ENCODE measurements at places on chromosomes 7 and 10.

DNA sequence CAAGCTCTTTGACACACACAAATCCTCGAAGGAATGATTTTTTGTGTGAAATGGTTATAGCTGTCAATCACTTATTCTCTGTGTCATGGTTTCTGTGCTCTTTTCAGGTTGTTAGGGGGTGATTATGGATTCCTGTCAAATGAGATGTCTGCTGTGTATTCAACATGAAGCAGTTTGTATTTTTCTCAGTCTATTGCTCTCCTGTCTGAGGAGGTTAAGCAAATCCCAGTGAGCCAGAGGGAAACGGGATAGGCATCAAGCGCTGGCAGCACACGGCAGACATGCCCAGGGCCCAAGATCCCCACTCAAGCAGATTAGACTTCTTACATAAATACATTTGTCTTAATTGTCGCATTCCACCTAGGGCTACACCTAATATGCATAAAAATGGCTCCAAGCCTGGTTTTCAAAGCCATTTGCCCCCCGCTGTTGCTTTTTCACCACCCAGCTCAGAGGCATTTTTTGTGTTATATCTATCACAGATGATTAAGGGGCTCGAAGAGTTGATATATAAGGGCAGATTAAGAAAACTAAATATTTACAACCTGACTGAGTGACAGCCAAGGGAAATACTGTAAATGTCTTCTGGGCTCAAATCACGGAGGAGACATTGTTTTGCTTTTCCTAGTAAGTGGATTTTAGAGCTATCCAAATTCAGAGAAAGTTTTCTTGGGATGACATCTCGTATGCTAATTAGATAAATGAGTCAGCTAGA lies 192.7 kb upstream of the LRGUK start:
- DNase-seq: no peak

DNA sequence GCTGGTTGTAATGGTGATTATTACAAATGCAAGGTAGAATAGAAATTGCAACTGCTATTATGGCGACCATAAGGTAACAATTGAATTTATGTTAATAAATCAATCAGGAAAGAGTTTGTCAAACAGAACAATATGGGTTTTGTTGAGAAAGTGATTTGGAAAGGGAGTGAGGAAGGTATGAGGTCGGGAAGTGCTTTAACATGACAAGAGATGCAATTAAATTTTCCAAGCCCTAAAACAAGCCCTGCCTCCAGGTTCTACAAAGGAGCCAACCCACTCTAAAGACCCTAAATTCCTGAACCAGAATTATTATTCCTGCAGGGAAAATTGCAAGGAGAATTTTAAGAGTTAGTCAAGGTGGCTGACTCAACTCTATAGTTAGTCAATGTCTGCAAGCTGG lies 363.7 kb downstream of the BMPER start:
- DNase-seq: no peak

DNA sequence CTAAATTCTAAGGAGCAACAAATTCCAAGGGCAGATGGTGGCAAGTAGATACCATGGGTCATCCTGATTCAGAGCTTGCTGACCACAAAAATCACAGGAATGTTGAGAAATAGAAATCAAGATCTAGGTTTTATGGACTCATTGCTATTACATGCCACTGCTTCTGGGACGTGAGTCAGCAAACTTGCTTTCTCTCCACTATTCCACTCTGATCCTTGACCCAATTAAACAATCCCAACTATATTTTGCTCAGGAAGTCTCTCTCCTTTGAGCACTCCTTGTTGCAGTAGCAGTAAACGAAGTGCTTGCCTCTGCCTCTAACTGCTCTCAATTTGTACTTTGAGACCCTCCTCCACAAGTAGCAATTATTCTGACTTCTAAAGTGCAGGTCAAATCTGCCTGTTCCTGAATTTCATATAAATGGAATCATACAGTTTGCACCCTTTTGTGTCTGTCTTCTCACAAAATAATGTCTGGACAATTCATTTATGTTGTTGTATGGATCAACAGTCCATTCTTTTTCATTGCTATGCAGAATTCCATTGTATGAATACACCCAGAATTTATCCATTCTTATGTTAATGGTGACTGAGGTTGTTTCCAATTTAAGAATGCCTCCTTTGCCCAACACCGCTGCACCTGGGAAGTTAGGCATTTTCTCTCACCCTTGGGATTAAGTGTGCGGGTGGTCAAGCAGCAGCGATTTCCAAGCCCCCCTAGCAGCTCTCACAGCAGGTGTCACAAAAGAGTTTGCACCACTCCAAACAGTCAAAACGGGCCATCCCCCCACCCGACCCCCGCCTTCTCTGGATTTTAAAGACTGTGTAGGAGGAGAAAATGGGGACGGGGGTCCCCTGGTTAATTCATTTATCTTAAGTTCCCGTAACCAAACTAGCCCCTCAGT lies 35.9 kb downstream of the ACSM6 start:
- DNase-seq: no peak

DNA sequence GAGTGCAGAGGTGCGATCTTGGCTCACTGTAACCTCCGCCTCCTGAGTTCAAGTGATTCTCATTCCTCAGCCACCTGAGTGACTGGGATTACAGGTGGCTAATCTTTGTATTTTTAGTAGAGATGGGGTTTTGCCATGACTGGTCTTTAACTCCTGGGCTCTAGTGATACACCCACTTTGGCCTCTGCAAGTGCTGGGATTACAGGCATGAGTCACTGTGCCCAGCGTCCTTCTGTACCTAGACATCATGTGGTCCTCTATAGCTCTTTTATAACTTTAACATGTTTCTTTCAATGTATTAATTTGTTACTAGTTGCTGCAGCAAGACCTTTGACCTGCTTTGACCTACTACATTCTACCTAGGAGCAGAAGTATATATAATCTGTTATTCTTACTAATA lies 38.7 kb upstream of the BICC1 start:
- DNase-seq: no peak

DNA sequence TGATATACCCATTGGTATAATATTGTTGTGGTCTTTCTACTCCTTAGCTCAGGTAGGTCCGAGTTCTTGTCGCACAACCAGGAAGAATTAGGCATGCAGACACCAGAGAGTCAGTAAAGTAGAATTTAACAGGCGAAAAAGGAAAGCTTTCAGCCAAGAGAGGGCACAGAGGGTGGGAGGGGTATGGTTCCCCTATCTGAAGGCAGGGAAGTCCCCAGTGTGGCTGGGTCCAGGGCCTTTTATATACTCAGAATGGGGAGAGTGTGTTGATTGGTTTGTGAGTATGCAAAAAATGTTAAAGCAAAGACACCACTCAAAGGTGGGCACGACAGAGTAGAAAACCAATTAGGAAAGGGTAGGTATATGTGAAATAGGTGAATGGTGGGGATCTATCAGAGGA lies 53.9 kb downstream of the IMMP2L start:
- no peak for DNase-seq

DNA sequence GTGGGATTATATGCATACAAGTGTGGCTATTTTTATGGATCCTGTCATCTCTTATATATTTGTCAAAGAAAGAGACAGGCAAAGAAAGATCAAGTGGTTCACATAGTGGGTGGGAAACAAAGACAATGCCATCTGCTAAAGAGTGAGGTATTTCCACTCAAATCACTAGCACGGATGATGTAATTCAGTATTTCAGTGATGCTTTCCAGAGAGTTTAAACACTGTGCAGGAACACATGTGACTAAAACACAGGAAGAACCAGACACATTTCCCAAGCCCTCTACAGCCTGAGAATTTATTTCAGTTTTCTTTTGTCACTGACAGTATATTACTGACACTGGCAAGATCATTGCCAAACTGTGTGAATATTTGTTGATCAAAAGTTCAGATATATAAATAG lies 885.7 kb upstream of the CELF2 start:
- no peak for DNase-seq

Data from hematopoietic multipotent progenitor cell treated with erythropoietin and hydrocortisone succinate and interleukin-3 and kit ligand, for 6 days (in vitro differentiated cells).